ENCODE measurements at places on chromosomes 11 and 22.
A peak's percentile ranks its signal among the peaks of the same experiment; 100 is the strongest.

- no peak for DNase-seq
These were observed 14.4 kb upstream of the ST3GAL4 start for GRCh38 chr11:126340960-126341606.

GRCh38 chr11:93322207-93322606, 8.3 kb upstream of the DEUP1 start:
- no peak for DNase-seq

DNA sequence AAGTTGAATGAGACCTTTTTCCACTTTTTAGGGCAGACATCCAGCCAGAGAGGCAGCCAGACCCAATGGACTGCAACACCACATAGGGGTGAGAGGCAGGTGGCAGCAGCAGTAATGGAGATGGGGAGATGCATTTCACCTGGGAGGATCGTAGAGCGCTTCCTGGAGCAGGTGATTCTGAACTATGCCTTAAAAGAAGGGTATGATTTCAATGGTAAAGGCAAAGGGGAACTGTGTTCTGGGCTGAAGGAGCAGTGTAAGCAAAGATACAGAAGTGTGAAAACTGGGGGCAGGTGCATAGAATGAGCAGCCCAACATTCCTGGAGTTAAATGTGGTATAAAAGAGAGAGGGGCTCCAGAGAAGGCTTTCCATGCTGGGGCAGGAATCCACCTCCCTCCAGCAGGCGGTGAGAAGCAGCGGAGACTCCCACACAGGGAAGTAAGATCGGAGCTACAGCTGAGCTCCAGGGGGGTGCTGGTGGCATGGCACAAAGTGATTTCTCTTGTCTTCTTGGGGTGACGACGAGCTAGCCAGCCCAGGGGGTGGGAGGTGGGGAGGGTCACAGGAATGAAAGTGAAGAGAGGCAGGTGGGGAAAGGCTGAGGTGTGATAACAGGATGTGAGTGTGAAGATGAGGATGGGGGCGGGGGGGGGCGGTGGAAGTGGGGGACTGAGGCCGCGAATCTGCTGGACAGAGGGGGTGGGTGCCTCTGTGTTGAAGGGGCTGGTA, 4.3 kb upstream of the SERHL2 start:
- DNase-seq: no peak

DNA sequence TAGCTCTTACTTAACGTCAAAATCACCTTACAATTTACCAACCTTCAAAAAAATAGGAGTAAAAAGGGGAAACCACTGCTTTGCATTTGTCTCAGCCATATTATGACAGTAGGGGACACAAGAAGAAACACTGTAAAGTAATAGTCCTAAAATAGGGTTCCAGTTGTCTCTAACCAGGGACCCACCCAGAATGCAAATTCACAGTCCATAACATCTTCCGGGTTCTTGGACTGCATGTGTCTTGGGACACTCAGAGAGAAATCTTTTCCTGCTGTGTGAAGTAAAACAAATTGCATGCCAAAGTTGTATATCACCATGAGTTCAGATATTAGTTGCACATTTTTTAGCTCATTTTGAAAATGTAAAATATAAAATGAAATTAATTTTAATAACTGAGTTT, 69.8 kb upstream of the PGR start:
- no peak for DNase-seq

DNA sequence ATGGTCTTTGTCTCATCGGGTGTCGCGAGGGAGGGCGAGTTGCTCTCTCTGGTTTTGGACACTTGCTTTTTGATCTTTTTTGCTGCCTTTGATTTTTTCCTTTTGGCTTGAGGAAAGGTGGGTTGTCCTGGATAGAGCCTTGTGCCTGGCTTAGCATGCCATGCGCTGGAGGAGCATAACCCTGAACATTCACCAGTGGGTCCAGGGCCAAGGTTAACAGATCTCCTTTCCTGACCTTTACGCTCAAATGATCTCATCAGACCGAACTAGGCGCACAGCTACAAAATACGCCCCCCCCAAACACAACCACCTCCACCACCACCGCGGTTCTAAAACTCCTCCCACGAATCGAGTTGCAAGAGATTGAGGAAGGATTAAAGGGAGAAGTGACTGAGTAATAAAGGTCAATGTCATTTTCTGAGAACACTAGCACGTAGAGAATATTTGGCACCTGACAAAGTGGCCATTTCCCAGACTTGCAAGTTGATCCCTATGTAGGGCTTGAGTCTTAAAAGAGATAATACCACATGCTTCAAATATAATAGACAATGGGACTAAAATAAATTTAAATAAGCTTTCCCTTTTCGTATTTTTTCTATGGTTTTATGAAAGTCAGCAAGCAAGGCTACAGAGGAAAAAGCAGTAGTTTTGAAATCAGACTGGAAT, 48.7 kb upstream of the CADM1 start:
- no peak for DNase-seq

DNA sequence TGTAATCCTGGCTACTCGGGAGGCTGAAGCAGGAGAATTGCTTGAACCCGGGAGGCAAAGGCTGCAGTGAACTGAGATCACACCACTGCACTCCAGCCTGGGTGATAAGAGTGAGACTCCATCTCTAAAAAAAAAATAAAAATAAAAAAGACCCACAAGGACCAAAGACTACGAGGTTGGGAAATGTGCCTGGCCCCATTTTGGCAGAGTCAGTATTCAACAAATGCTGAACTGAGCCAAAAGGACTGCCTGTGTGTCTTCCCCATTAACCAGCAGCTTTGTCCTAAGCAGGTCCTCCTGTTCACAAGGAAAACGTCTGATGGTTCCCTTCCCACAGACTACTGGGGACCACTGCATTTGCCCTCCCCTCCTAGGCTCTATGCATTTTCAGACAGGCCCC, 27.6 kb downstream of the ADORA2A start:
- DNase-seq: no peak

DNA sequence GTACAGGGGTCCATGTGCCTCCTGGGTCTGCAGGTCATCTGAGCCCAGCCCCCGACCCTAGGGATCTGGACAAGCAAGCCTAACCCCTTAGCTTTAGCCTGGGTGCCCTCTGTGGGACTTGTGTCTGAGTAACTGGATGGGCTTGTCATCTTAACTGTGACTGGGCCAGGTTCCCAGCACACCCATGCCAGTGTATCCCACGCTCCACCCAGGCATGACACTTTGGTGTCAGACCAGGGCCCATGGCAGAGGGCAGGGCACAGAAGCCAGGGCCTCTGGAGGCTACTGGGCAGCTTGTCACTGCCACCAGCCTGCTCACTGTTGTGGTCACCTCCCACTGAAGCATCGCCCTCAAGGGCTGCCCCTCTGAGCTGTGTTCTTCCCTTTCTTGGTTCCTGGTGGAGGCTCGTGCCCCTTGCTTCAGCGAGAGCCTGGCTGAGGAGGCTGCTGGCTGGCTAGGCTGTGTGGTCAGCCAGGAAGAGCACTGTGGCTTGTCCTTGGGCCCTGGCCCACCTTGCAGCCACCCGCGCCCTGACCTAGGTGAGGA, 80.8 kb downstream of the ST3GAL4 start:
- DNase-seq: no peak

DNA sequence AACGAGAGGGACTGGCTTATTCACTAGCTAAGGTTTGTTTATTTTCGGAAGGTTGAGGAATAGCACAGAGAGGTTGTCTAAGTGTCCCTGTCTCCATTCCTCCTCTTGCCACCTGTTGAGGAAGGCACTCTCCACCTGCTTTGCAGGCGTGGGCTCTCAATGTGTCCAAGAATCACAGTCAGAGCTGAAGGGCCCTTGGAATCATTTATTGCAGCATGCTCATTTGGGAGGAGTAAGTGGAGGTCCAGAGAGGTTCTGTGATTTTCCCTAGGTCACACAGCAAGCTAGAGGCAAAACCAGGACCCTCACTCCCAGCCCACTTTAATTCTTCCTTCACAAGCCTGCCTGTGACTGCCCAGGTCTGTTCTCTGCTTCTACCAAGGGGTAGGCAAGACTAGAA, 21.3 kb downstream of the ZBTB16 start:
- no peak for DNase-seq

DNA sequence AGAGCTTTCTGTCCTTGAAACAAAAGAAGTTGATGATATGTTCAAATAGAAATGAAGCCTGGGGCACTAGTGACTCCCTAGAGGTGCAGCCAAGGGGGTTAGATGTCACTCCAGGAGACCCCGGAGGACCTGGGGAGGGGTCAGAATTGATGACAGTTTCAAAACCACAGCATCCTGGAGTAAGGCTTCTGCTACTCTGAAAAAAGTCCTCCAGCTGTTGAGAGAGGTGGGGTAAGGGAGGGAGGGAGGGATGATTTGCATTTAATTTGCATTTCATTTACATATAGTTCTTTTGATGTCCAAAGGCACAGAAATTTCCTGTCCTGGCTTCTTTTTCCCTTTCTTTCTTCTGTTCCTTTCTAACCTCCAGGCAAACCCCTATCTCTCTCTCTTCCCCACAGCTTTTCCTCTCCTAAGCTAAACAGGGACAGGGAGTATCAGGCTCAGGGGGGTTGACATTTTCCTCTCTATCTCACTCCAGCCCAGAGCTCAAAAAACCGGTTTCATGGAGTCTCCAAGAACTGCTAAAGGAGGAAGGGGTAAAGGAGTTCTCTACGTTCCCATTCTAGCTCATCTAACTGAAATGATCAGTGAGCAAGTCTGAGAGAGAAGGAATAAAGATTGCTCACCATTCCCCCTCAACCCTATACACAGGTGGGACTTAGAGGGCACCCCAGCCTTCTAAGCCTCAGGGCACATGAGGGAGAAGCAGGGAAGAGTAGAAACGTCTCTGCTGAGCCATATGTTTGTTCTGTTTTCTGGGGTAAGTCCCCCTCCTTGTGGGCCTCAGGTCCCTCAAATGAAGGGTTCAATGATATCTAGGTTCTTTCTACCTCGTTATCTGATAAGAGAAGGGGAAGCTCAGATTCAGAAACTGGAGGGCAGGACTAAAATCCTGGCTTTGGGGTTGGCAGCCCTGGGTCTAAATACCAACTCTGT, 3.5 kb upstream of the POU2F3 start:
- no peak for DNase-seq

DNA sequence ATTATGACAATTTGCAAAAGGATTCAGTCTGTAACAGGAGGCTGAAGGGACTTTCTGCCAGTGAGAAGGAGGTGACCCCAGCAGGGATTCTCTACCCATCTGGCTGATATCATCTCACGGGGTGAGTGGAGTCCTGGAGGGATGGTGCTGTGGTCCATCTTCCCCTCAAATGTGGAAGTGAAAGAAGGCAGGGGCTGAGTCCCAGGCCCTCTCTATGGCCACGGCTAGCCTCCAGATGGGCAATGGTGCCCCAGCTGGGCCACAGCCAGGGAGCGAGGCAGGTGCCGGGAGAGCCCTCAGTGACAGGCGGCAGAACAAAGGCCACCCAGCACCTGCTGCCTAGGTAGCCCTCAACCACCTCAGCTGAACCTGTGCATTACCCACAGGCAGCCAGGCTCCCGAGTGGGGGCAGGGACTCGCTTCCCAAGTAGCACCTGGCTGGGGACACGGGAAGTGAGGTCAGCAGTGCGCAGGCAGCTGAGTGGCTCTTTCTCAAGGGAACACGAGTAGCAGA, 6.7 kb downstream of the NECTIN1 start:
- DNase-seq: no peak

GRCh38 chr11:123391646-123392348, 38.3 kb upstream of the GRAMD1B start:
- DNase-seq: no peak

DNA sequence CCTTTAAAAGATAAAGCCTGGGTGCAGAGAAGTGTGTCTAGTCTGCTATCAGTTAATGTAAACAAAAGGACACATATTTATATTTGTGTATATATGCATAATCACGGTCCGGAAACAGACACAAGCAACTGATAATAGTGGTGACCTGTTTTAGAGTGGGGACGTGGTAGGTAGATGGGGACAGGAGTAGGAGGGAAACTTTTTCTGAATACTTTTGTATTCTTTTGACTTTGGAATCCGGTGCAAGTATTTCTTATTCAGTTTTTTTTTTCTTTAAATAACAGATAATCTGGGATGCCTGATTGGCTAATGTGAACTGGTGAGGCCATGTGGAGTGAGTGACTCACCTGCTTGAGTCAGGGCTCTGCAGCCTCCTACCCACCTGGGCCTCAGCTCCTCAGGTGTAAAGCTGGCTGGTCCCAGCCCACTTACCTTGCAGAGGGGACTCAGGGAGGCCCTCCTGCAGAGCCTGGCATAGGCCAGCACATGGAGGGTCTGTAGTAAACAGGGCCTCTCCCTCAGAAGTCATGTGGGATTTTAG, 15.3 kb downstream of the MICAL2 start:
- no peak for DNase-seq

GRCh38 chr22:24824250-24824649, 18.2 kb downstream of the SGSM1 start:
- DNase-seq: no peak

DNA sequence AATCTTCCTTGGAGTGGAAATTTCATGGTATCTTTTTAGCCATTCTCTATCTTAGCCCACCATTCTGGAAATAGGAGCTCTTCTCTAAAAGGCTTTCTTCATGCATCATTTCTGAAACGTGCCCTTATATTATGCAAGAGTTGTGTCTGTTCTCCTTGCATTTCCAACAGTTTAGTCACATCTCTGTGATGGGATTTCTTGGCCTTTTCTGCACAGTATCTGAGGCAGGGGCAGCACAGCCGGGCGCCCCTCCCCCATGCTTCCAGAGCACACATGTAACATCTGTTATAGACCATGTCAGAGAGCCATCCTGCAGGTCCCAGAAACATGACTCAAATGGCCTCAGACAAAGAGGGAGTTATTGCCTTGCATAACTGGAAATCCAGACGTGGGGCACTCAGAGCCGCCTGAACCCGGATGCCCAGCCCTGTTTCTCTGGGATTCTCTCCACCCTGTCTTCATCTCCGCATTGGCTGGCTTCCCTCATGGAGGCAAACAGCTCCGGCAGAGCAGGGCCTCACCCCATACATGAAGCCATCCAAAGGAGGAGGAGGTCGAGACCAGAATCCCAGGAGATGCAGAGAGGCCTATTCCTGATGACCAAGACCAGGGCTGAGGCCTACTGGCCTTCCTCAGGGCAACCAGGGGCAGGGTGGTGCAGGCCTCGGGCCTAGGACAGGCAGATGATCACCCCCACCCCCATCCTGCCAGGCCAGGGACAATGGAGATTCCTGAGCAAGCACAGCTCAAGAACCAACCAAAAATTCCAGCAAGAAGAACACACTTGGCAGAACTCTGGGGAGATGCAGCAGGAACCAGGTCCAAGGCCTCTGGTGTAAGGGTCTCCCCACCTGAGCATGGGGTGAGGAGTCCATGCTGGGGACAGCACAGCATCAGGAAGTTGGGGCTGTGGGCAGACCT, 61.3 kb downstream of the IGLL5 start:
- no peak for DNase-seq

DNA sequence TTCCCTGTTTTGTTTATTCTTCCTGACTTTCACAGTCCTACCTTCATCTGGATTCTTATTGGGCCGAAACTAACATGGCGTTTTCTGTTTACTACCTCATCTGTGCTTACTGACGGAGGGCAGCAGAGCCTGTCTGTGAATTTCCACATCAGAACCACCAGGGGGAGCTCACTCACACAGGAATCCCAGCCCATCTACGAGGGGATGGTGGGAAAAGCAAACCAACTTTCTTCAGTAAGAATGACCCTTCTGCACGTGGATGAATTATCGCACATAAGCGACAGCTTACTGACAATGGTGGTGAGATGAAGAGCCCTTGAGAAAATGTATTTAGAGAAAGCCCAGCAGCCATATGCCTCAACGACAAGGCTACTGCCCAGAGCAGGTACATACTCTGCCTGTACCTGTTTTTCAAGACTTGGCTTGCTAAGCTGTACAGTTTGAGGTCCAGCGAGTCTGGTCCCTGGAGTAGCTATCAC, 42.5 kb downstream of the LARGE2 start:
- DNase-seq: peak; percentile 35

- DNase-seq: no peak
These were observed 4.2 kb upstream of the LIF start for GRCh38 chr22:30250661-30251267.
